ENCODE measurements at places on chromosomes 11 and 22.

- no peak for DNase-seq
- peaks cover under 1% of the 10 kb centered on the region for H3K36me3 ChIP-seq
- no peak overlapping the region for H3K4me3 ChIP-seq
- H3K27ac ChIP-seq, result no peak overlapping the region
- H3K4me1 ChIP-seq, result peaks cover 7% of the 10 kb centered on the region
Observed at GRCh38 chr22:44574057-44574639, 76.1 kb upstream of the RTL6 start.

GRCh38 chr22:22593964-22594656 lies 35.0 kb upstream of the PRAME start:
- H3K4me1 ChIP-seq, result peaks cover 5% of the 10 kb centered on the region
- no peak for DNase-seq
- H3K27ac ChIP-seq, result no peak overlapping the region
- no peak overlapping the region for H3K4me3 ChIP-seq
- peaks cover 2% of the 10 kb centered on the region for H3K36me3 ChIP-seq

DNA sequence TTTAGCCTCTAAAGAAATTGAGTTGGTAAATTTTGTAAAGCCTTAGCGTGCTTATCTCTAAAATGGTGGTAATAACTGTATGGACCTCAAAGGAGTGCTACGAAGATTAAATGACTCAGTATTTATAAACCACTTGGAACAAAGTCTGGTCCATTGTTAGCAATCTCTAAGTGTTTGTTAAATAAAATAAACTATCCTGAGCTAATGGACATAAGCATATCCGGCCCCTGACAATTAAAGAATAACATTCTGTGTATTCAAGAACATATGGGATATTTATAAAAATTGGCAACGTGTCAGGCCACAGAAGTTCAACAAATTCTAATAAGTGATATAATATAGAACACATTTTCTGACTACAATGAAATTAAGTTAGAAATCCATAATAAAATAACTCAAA lies 71.0 kb downstream of the MYEOV start:
- H3K4me1 ChIP-seq, result no peaks in the 10 kb centered on the region
- H3K27ac ChIP-seq, result no peak overlapping the region
- no peak overlapping the region for H3K4me3 ChIP-seq

DNA sequence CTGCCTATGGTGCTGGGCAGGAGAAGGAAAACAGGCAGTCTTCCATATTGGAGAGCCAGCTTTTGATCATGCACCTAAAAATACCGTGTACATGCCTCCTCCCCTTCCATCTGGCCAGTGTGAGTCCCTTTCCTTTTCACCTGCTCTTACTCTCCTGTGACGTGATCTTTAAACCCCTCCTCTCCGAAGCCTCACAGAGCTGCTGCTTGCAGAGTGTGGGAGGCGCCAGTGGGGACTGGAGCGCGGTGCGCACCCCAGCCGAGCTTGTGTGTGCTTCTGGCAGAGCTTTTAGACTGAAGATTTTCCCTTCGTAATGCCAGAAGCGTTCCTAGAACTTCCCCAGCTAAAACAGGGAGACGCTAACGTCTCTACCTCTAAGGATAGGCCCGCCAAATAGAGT lies 29.8 kb downstream of the MUC6 start:
- H3K36me3 ChIP-seq, result peaks cover 4% of the 10 kb centered on the region
- DNase-seq, result no peak
- H3K27me3 ChIP-seq, result no peaks in the 10 kb centered on the region
- peak overlapping the region; percentile 21 for H3K27ac ChIP-seq
- H3K4me3 ChIP-seq, result peak overlapping the region; percentile 57

GRCh38 chr11:66299186-66299585 lies 7.5 kb downstream of the TMEM151A start:
- H3K27ac ChIP-seq, result no peak overlapping the region
- H3K4me1 ChIP-seq, result peaks cover 2% of the 10 kb centered on the region
- no peak overlapping the region for H3K4me3 ChIP-seq
- H3K27me3 ChIP-seq, result no peaks in the 10 kb centered on the region
- no peaks in the 10 kb centered on the region for H3K36me3 ChIP-seq

DNA sequence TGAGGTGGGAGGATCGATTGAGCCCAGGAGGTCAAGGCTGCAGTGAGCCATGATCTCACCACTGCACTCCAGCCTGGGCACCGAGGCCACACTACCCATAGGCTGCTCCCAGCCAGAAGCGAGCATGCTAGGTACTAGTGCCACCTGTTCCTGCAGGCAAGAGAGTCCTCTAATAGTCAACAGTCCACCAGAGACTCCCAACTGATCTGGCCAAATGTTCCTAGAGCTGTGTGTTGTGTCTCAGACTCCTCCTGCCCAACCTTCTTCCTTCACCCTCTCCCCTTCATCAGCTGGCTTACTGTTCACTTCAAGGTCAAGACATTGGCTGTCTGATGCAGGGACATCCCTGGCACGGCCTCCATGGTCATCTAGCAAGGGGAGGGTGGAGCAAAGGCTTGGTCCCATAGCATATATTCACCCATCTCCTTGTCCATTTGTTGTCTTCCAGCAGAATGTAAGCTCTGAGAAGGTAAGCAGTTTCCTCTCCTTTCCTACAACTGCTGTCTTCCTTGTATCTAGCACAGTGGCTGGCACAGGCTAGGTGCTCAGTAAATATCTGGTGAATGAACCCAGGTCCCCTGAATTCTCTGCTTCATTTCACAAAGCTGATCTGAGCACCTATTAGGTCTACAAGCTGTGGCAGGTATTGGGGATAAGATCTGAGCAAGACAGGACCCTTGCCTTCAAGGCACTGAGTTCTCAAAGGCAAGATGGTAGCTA lies 126.2 kb upstream of the SERPIND1 start:
- H3K27ac ChIP-seq, result no peak overlapping the region
- H3K36me3 ChIP-seq, result peaks cover 2% of the 10 kb centered on the region
- H3K27me3 ChIP-seq, result peaks cover 8% of the 10 kb centered on the region
- no peaks in the 10 kb centered on the region for H3K4me1 ChIP-seq
- no peak for DNase-seq

GRCh38 chr11:8459711-8460399 lies 134.2 kb downstream of the STK33 start:
- H3K36me3 ChIP-seq, result no peaks in the 10 kb centered on the region
- H3K27me3 ChIP-seq, result peaks cover 29% of the 10 kb centered on the region

- DNase-seq, result peak; percentile 94
- peak within 1 kb of the TSS; percentile 96 for H3K27ac ChIP-seq
- H3K36me3 ChIP-seq, result no peaks in the 10 kb centered on the region
- H3K4me1 ChIP-seq, result peaks cover 13% of the 10 kb centered on the region
- peak within 1 kb of the TSS; percentile 98 for H3K4me3 ChIP-seq
Observed at GRCh38 chr11:62645946-62646824, at the start of gene GANAB. Gene GANAB (minus strand): TSS chr11:62646613. CDS start chr11:62646599, 14 bp downstream.

DNA sequence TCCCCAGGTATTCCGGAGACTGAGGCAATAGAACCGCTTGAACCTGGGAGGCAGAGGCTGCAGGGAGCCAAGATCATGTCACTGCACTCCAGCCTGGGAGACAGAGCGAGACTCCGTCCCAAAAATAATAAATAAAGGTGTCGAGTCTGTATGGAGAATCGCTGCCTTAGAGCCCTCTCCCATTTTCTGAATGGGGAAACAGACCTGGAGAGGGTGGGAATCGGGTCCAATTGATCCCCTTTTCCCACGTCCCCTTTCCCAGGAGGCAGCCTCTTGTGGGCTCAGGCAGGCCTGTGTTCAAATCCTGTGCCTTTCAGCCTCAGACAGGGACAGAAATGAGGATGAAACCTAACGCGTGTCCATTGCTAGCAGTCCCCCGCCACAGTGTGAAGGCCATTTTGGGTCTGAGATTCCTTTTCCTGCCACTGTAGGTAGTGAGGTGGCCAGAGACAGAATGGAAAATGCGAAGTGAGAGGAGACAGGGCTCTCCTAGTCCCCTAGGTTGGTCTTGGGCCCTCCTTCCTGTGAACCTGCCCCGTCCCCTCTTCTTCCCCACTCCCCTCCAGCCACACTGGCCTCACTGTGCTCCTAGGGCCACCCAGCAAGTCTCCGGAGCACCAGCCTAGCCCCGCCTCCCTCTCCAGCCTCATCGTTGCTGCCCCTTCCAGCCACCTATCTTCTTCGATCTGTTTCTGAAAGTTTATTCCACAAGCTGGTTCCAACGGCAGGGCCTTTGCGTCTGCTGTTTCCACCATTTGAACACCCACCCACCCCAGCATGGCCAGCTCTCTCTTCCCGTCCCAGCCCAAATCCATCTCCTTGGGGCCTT lies 2.7 kb upstream of the POLDIP3 start:
- H3K4me3 ChIP-seq, result peak overlapping the region; percentile 61
- peaks cover 2% of the 10 kb centered on the region for H3K36me3 ChIP-seq
- peak overlapping the region; percentile 61 for H3K27ac ChIP-seq
- peaks cover 32% of the 10 kb centered on the region for H3K4me1 ChIP-seq

- no peak overlapping the region for H3K27ac ChIP-seq
- no peak overlapping the region for H3K4me3 ChIP-seq
- H3K36me3 ChIP-seq, result no peaks in the 10 kb centered on the region
- no peak for DNase-seq
Observed at GRCh38 chr11:34259087-34259486, 98.7 kb downstream of the ABTB2 start.

DNA sequence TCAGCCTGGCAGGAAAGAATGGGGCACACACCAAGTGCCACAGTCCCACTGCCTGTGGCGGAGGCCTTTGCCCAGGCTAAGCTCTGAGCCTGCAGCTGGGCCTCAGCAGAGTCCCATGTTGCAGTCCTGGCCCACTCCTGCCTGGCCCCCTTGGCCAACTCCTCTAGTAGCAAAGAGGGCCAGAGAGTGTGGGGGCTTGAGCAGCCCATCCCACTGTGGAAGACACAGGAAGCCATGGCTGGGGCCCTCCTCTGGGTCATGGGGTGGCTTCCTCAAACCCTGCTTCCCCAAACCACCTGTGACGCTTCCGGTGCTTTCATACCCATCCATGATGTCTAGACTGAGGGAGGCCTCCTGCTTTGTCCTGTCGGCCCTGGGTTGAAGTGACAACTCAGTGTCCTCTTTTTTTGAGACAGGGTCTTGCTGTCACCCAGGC lies 5.8 kb downstream of the RPS19BP1 start:
- DNase-seq, result peak; percentile 31
- peak overlapping the region; percentile 31 for H3K4me3 ChIP-seq
- peaks cover 8% of the 10 kb centered on the region for H3K36me3 ChIP-seq
- H3K4me1 ChIP-seq, result peaks cover 68% of the 10 kb centered on the region
- no peaks in the 10 kb centered on the region for H3K27me3 ChIP-seq

DNA sequence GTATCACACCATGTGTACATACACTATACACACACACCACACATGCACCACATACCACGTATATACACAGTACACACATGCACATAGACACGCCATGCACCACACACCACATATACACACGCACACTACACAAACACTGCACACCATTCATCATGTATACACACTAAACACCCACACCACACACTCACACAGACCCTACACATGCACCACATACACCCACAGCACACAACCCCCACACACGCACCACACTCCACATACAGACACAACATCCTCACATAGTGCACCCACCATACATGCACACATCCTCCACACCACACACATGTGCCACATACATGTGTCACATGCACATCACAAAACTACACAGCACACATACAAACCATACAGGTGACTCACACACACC lies 397.1 kb downstream of the TBC1D22A start:
- H3K36me3 ChIP-seq, result peaks cover 6% of the 10 kb centered on the region
- H3K4me1 ChIP-seq, result peaks cover 9% of the 10 kb centered on the region
- DNase-seq, result no peak
- no peak overlapping the region for H3K4me3 ChIP-seq
- H3K27ac ChIP-seq, result no peak overlapping the region

GRCh38 chr11:18080451-18080850 lies 25.4 kb downstream of the SAAL1 start:
- no peak overlapping the region for H3K4me3 ChIP-seq
- peaks cover 7% of the 10 kb centered on the region for H3K36me3 ChIP-seq
- no peak for DNase-seq
- H3K27ac ChIP-seq, result no peak overlapping the region
- H3K27me3 ChIP-seq, result no peaks in the 10 kb centered on the region
- no peaks in the 10 kb centered on the region for H3K4me1 ChIP-seq

DNA sequence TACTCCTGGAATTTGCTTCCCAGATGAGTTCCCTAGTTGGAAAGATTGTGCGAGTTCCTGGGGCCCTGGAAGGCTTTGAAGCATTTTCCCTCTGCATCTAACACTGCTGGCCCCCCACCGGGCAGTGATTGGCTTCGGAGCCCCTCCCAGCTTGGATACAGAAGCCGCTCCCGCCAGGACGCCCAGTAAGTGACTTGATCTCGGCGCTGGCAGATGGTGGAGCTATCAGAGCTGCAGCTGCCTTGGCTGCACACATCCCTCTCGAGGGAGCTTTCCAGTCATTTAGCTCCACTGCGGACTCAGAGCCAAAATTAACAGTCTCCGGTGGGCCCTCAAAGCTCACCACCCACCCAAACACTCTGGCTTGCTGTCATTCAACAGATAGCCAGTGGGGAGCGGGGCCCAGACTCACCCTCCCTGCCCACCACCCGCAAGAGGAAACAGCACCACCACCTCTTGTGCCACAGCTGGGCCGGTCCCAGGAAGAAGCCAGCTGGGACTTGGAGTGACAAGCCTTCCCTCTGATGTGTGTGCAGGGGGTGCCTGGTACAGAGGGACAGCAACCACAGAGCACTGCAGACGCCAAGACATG lies 162.3 kb downstream of the TRIM29 start:
- H3K27ac ChIP-seq, result no peak overlapping the region
- H3K36me3 ChIP-seq, result no peaks in the 10 kb centered on the region
- no peak for DNase-seq

DNA sequence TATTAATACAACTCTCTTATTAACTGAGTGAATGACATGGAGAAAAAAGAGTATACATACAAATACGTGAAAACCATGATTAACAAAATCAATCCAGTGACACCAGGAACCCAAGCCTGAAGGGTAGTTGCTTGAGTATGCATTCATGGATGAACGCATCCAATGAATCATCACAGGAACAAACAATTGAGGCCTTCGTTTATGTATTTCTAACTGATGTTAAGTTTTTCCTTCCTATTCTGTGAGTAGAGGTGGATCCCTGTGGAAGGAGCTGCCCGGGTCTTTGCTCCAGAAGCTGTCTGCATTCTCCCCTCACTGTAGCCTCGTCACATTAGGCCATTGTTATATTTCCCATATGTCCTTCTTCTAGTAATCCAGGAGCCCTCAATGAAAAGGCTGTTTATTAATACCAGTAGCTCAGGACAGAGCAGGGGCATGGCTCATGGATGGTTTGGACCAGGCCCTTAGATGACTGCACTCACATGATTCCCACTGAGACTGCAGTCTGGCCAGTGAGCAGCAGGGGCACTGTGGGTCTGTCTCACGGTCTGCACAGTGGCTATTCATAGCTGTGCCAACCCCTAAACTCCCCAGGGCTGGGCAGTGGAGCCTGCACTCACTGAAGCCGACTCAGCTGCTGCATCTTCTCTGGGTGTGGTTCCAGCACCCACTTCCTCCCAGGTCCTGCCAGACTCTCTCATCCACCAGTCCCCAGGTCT lies 128.1 kb upstream of the TOP3B start:
- peaks cover 8% of the 10 kb centered on the region for H3K4me1 ChIP-seq
- H3K4me3 ChIP-seq, result peak overlapping the region; percentile 12
- no peak for DNase-seq
- no peaks in the 10 kb centered on the region for H3K36me3 ChIP-seq
- no peaks in the 10 kb centered on the region for H3K27me3 ChIP-seq
- no peak overlapping the region for H3K27ac ChIP-seq

- peaks cover under 1% of the 10 kb centered on the region for H3K36me3 ChIP-seq
- no peak for DNase-seq
- peaks cover 40% of the 10 kb centered on the region for H3K4me1 ChIP-seq
- H3K27ac ChIP-seq, result peak overlapping the region; percentile 100
Observed at GRCh38 chr11:47523490-47524225, 29.3 kb downstream of the CELF1 start.

Measured in T-helper 17 cell (primary cell).